ENCODE measurements at places on chromosomes 7 and 10.

DNA sequence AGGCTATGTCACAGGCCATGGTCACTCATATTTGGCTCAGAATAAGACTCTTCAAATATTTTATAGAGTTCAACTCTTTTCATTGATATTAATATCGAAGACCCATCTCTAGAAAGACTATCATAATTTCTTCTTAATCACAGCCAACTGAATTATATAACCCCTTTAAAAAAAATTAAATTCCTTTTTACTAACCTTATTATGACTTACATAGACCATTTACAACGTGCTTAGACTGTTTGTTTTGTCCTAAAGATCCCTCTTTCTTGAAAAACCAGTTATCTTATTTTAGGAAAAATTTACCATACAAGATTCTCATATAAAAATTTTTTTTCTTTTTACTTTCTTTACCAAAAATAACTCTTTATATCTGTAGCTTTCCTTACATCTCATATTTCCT is 10.2 kb upstream of the TMEM254 start:
- DNase-seq: no peak

GRCh38 chr10:97711640-97712572 is 1.6 kb upstream of the MARVELD1 start:
- DNase-seq: no peak

GRCh38 chr10:27714349-27714748 is 31.3 kb downstream of the MKX start:
- DNase-seq: no peak

- no peak for DNase-seq
These were observed 72.4 kb upstream of the SP4 start for GRCh38 chr7:21355406-21355874.

- no peak for DNase-seq
These were observed 464.9 kb downstream of the ANKRD7 start for GRCh38 chr7:118689403-118689802.

DNA sequence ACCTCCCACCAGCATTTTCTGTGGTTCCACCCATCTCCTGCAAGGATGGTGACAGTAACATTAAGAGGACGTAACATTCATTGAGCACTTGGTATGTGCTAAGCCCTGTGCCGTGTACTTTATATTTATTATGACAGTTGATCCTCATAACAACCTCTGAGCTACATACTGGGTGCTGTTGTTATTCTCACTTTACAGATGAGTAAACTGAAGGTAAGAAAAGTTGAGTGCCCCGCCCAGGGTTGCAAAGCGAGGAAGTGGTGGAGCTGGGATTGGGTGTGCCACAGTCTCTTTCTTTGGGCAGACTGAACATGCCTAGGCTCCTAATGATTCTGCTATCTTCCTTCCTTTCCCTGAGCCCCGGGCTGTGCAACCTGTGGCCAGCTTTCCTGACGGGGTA is 107.4 kb downstream of the SH3PXD2A start:
- no peak for DNase-seq

DNA sequence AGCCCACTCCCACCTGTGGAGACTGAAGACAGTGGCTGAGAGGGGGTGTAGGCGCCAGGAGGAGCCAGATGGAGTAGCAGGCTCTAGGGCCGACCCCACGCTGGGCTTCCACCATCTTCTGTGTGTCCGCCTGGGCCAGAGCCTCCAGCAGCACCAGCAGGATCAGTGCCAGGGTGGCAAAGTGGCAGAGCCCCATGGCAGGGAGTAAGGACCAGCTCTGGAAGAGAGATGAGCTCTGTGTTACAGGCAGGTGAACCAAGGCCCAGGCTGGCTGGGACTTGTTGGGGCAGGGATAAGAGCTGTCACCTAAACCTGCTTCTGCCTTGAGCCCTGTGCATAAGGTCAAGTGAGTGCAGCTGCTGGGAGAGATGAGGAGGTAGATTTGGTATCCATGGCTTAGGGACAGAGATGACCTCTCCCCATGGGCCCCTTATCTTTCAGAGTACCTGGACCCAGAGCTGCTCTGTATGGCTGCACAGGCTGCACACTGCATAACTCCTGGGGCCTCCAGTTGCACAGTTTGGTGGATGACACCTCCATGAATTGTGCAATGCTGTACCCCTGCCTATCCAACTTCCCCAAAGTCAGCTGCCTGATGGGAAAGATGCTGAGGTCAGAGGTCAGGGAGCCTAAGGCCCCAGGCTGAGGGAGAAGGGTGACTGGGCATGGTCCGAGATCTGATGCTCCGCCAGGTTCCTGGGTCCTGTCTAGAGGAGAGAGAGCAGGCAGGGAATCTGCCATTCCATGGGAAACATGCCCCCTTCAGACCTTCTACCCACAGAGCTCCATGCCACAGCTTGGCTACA is 7.4 kb upstream of the SAMD8 start:
- no peak for DNase-seq

GRCh38 chr10:125822878-125823662 is at the start of the genes BCCIP and UROS:
Gene BCCIP, plus strand, starts transcription at chr10:125823546. Its CDS starts 12 bp downstream, at chr10:125823558.
Gene UROS, minus strand, starts transcription at chr10:125823258. Its CDS starts 6,759 bp downstream, at chr10:125816499.
- DNase-seq: peak; percentile 91

DNA sequence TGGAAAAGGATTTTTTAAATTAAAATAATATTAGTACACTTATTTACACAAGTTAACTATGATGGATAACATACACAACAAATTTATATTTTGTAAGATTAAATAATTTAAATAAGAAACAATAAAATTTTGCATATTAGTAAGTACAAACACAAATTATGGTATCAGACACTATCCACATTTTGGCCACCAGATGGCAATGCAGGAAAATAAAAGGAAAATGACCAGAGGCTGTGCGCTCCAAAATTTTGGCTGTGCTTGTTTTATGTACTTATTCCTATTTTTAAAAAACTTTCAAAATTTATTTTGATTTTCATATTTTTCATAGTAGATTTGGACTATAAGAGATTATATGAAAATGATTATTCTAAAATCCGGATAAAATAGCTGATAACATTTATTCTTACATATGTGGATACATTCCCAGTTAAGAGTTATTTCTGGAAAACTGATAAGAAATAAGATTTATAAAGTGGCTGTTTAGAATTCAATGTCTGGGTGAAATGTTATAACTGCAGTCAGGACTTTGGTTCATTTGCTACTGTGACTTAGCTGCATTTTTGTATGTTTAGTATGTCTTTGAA is 274.7 kb upstream of the HGF start:
- peak; percentile 36 for DNase-seq

- no peak for DNase-seq
These were observed 4.8 kb upstream of the GDI2 start for GRCh38 chr10:5818048-5818331.

GRCh38 chr7:129970816-129971215 is 18.1 kb upstream of the UBE2H start:
- DNase-seq: no peak

- DNase-seq: no peak
These were observed 44.1 kb downstream of the C1GALT1 start for GRCh38 chr7:7226407-7226806.
